Colonic mucosa (tissue), 4 donors: ENCODE measurements at places on chromosomes 3 and 15.

DNA sequence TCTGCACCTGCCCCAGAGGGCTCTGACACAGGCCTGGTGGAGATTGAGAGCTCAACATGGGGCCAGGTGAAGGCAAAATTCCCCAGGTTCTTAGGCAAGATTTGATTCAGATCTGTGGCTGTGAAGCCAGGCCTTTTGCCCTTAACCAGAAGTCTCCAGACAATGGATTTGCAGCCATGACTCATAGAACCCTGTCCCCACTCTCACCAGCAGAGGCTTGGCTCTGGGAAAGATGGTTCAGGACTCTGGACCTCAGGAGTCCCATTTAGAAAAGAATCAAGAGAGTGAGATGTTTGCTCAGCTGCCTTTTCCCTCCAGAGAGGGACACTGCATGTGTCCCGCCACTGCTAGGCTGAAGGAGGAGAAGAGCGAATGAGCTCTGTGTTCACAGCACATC lies 361.4 kb upstream of the ICE2 start:
- no peak for DNase-seq

GRCh38 chr3:190210608-190211007 lies 89.9 kb upstream of the P3H2 start:
- no peak for DNase-seq

DNA sequence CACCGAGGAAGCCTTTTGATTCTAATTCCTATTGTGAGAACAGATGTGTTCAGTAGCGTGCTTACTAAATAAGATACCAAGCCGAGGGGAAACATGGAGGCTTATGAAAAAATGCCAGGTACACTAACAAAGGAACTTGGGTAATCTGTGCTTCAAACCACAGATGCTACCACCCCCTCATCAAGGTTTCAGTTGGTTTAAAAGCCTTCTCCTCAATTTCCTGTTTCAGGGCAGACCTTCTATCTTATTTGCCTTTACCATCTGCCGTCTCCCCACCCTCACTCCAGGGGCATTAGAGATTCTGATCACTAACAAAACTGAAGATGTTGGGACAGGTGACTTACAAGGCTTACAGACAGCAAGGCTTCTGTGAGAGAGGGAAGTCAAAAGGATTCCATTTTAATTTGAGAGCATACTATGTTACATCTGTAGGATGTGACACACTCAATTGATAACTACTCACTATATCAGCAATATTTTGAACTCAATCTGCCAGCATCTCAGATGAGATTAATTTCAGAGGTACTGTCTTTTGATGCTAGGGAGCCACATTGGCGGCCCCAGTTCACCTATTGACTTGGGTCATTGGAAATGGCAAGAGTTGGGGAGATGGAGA lies 60.6 kb upstream of the PLCL2 start:
- no peak for DNase-seq

- DNase-seq: no peak
Measured at GRCh38 chr3:63746211-63746610, 72.9 kb upstream of the C3orf49 start.

DNA sequence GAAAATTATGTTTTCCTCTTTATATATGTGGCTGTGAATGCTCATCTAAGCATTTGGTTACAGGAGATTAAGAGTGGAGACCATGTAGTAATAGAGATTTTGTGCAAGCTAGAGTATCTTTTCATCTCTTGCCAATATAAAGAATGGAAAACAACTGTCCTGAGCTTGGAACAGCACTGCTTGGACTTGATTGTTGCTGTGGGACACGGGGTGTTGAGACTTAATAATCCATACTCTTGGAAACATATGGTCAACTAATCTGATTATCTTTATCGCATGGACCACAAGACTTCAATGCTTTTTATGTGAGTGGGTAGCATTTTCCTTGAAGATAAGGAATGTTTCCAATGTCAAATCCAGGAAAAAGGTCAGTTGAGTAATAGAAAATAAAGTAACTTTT lies 806.3 kb downstream of the DIPK2A start:
- DNase-seq: no peak

GRCh38 chr3:107235193-107235927 lies 141.9 kb upstream of the CCDC54 start:
- no peak for DNase-seq

DNA sequence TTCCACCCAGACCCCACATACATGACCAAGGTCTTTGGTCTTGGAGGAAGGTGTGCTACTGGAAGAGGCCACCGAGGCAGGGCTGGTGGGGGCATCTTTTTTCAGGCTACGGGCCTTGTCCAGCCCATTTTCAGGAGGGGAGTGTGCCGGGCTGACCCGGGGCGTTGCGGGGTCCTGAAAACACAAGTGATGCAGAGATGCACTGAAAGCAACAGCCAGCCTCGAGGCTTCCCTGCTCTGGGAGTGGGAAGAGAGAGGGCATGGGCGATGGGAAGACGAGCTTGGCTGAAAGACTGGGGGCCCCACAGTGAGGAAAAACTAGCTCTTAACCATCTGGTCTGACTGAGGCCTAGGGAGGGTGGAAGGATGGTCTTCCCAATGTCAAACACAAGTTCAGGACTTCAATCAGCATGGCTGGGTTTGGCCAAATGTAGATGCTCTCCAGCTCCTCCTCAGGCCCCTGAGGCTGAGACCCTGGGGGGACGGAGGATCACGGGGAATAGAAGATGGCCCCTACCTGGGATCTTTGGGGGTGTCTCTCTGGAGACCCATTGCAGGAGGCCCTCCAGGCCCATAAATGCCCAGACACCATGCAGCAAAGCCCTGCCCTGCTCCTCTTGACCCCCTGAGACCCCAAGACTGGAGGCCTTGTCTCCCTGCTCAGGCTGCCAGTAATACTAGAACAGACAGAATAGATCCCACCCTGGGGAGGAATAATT lies 38.9 kb downstream of the TLE3 start:
- no peak for DNase-seq

DNA sequence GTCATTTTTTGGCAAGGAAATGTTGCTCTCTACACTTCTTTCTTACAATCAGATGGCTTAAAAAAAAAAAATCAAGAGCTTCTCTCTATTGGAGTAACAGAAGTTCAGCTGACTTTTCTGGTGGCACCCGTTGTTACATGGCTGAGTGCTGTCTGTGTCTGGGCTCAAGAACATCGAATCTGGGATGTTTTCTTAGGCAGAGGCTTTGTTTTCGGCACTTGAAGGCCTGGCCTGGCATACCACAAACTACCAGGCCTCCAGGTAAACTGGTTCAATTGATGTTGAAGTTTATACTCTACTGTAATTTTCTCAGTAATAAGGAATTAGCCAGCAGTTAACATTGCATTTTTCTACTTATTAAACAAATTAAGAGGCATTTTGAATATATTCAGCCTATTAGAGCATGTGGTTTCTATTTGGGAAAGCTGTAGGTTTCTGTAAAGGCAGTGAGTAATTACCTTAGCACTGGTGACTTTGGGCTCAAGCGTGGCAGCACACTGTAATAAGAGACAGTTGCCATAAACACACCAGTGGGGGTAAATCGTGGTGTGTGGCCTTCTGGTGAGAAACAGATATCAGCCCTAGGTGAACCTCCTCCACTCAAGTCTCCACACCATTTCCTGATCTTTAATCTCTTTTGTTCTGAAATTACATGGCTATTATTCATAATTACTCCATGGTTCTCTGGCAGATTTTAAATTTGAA lies 544.7 kb downstream of the MECOM start:
- DNase-seq: no peak
